ENCODE measurements at places on chromosomes 12 and 14. TPM values are rescaled to one million over a fixed set of nuclear protein-coding genes. Genes with fewer than 3 reads are reported as not detected.

DNA sequence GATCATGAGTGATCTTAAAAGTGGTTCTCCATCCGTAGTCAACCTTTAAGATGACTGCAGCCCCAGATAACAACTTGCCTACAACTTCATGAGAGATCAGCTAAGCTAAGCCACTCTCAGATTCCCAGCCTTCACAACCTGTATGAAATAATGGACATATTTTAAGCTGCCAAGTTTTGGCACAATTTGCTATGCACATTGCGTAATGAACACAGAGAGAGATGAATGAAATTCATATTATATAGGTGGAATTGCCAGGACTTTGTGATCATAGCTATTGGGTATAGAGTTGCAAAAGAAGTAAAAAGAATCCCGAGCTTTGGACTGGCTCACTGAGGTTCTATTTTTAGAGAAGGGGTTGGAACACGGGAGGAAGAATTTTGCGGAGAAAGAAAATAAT lies 59.1 kb upstream of the EGLN3 start:
- no peak for ATAC-seq

GRCh38 chr14:101563654-101564443 lies 2.6 kb downstream of the DIO3 start:
- ATAC-seq = no peak

DNA sequence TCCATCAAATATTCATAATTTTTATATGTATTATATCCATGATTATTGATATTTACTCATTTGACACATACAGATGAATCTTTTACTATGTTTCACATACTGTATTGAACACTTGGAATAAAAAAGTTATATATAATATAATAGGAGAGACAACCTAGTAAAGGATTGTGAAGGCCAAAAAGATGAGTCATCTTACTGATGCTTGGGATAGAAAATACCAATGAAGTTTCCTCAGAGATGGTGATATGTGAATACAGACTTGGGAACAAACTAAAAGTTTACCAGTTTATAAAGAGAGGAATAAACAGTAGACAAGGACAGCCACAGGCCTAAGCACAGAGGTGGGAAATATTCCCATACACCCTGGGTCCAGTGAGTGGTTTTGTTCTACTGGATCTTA lies 743.9 kb upstream of the FLRT2 start:
- no peak for ATAC-seq

- ATAC-seq = no peak
Measured at GRCh38 chr12:127425474-127425873, 841.5 kb upstream of the TMEM132C start.

- no peak for ATAC-seq
Measured at GRCh38 chr14:34797747-34798583, 77.2 kb downstream of the BAZ1A start.

GRCh38 chr14:64035143-64035542 lies 182.3 kb downstream of the SYNE2 start:
- ATAC-seq = no peak

DNA sequence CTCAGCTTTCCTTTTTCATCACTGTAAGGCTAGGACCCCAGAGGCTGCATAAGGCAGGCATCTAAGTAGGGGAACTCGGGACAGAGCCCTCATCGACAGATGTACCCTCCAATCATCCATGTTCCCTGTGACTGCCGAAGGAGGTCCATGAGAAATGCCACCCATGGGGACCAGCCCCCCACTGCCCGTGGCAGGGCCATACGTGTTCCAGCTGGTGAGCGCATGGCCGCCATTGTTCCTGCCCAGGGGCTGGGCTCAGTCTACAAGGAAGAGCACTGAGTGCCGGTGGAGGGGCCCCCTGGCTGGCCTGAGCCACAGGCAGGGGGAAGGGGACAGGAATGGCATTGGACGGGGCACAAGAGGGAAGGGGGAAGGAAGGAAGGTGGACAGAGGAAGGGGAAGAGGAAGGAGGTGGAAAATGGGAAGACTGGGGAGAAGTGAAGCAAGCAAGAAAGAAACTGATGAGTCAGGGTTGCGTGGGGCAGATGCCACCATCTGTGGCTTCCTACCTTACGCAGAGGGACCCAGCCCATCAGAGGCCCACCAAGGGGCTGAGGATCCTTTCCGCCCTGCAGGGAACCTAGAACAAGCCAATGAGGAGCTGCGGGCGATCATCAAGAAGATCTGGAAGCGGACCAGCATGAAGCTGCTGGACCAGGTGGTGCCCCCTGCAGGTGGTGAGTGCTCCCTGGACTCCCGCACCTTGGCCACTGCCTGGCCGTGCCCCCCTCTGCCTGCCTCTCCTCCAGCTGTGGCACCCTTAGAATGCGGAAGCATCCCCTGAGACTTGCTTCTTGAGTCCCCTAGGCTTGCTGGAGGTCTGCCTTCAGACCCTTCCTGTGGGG lies 120.6 kb upstream of the FKBP4 start:
- ATAC-seq = no peak

- no peak for ATAC-seq
Measured at GRCh38 chr12:90888316-90888715, 66.7 kb downstream of the CCER1 start.

- peak; percentile 40 for ATAC-seq
Measured at GRCh38 chr12:765840-766239, 13.5 kb downstream of the WNK1 start.

GRCh38 chr12:79360286-79360685 lies 330.5 kb downstream of the PAWR start:
- no peak for ATAC-seq

DNA sequence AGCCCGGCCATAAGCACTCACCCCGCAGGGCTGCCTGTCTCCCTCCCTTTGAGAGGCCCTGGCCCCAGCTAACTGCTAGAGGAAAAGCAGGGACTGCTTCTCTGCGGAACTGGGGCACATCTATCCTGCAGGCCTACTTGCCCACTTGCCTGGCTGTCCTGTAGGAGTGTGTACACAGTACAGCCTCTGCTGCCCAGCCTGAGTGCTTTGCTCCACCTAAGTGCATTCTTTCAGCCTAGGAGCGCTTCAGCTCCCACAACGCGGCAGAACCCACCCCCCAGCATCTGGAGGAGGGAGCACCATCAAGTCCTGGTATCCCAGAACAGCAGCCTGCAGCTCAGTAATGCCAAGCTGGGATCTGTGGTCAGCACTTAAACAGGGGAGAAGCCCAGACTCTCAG lies 79.9 kb upstream of the CD163 start:
- no peak for ATAC-seq

- no peak for ATAC-seq
Measured at GRCh38 chr12:58803908-58804307, 116.4 kb downstream of the LRIG3 start.

DNA sequence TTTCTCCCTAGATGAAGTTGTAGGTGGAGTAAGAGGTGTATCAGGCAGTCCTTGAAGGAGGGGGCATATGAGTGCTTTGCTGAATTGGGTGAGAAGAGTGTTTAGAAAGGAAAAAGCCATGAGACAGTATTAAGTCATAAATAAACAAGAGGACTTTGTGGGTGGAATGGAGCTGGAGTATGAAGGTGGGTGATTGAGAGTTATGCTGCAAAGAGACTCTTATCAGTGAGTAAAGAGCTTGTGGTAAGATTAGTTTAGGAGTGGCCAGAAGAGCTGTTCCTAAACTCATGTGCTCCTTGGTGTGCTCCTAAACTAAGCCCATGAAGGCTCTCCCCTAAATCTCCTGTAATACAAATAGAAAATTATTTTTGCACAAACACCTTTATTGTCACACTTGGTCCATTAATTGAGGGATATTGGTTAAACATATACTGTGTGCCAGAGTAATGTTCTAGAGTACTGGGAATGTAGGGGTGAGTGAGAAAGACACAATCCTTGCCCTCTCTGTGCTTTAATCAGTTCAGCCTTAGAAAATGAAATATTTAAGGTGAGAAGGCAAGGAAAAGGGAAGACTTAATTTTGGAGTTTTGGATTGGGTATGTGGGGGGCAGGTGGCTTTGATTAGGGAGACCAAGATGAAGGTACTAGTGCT lies 9.8 kb downstream of the CHPT1 start:
- no peak for ATAC-seq

DNA sequence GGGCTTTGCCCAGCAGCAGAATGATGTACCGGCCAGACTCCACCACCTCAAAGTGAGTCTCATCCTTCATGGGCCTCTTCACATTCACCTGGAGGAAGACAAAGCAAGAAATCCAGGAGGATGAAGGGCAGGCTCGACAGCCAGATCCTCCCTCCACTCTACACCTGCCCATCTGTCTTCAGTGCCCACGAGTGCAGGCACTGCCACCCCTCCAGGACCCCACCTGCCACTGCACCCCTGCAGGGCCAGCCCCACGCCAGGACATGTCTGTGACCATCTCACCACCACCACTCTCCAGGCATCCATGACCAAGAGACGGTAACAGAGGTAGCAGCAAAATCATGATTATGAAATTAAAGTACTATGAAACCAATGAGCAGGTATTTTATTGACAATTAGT lies 84.3 kb upstream of the ANO2 start:
- ATAC-seq = no peak

- ATAC-seq = peak; percentile 50
Measured at GRCh38 chr12:101928556-101928955, 51.2 kb downstream of the DRAM1 start.

DNA sequence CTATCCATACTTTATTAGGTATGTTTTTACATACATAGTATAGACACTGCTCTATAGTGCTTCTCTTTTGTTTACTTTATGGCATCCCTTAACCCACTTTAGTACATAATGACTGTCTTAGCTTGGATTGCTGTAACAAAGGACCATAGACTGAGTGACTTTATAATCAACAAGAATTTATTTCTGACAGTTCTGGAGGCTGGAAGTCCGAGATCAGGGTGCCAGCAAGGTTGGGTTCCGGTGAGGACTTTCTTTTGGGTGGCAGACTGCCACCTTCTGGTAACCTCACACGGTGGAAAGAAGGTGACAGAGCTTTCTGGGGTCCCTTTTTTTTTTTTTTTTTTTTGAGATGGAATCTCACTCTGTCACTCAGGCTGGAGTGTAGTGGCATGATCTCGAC lies 48.6 kb upstream of the PPM1H start:
- no peak for ATAC-seq

DNA sequence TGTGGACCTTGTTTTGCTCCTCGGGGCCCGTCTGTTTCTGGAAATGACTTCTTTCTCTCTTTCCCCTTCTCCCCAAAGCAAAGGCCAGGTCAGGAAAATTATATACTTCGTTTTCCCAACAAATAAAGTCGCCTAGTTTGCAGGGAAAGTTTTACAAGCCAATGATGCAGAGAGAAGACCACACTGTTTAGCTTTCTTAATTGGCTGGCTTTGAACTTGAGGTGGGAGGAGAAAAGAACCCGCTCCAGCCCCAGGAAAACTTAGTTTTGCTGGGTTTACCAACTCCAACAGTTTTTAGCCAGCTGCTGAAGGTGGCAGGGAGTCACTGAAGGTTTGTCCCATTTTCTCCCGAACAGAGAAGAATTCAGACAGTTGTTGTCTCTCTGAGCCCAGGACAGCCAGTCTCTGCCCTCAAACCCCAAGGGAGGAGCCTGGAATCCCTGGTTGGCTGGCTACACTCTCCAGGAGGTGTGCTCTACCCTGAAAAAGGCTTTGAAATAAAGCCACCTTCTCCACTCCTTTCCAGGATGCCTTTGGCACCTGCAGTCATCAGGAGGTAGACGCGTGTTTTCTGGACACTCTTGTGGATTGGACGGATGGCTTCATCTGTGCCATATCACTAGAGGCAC lies 24.8 kb downstream of the BCL11B start:
- ATAC-seq = no peak

DNA sequence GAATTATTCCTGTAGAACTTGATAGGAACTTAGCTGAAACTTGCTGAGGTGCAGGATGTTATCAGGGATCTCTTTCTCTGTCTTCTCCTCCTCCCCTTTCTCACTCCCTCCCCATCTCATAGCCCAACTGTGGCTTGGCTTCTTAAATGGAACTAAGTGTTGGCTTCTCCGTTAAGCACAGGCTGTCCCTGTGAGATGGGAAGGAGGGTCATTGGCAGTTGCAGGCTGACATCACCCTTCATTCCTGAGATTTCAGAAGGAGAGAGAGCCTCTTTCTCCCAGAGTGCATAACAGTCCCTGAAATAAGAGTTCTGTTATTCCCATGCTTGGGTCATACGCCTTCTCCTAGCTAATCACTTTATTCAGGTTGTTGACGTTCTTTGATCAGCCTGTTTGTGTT lies 162.0 kb downstream of the UNC79 start:
- no peak for ATAC-seq

GRCh38 chr12:67996347-67996746 lies 7.1 kb downstream of the IFNG-AS1 start:
- ATAC-seq = no peak

DNA sequence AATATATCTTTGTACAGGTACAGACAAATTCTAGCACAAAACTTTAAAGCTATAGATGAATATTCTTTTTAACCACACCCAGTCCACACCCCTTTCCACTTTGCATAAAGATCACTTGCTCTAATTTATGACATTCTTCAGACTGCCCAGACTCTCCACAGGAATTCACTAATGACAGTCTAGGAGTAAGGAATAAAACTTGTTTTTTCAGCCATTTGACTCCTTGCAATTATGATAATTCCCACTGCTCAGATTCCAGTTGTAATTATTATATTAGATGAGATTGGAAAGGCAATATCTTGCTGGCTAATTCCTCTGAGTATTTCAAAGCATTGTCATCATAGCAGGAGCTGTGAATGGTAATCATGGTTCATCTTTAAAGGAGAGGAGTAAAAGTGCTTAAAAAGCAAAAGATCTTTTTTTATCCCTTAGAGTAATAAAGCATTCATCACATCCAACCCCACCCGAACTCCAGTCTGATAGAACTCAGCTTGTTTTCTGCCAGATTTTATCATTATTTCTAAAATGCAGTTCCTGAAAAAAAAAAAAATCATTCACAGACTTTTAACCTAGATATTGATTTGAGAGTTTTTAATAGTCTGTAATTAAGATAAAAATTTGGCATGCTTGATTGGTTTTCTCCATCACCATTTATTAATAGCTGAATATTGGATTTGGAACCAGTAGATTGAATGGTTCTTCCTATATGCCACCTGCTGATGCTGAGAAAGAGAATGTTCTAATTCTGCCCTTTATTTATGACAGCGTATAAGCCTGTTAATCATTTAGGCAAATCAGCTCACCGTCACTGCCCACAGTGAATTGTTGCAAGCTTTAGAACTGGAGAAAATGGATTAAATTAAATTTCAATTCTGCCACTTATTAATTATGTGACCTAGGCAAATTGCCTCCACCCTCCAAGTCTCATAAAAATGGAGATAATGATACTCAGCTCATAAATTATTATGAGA lies 93.9 kb upstream of the RASSF8 start:
- ATAC-seq = no peak

DNA sequence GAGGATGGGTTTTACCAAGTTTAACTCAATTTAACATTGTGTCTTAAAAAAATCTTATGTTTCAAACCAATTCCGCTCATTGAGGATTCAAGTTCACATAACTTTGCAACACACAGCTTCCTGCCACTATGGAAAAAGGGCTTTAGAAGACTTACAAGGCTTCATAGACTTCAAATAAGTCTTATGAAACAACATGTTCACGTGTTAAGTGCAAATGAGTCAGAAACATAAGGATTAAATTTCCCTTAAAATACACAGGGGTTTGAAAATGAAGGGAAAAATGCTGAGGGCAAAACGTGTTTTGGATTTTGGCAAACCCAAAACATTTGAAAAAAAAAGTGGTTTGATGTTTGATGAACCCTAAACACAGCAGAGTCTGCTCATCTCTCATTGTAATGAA lies 364.8 kb downstream of the BMP4 start:
- no peak for ATAC-seq

WIF1 gene
- not detected for total RNA-seq

NOXRED1 gene
- total RNA-seq = 1.0 TPM

SLC10A1 gene
- not detected for total RNA-seq

COX8C gene
- not detected for total RNA-seq

B4GALNT3 gene
- total RNA-seq = 4.7 TPM

ITGB7 gene
- 183 TPM for total RNA-seq

BDKRB1 gene
- not detected for total RNA-seq

OAS2 gene
- 44.6 TPM for total RNA-seq

FIGNL2 gene
- total RNA-seq = 0.50 TPM

TGFB3 gene
- total RNA-seq = 2.0 TPM

IQSEC3 gene
- 0.39 TPM for total RNA-seq

RPGRIP1 gene
- total RNA-seq = not detected
